ENCODE measurements at places on chromosomes 3 and 15.

DNA sequence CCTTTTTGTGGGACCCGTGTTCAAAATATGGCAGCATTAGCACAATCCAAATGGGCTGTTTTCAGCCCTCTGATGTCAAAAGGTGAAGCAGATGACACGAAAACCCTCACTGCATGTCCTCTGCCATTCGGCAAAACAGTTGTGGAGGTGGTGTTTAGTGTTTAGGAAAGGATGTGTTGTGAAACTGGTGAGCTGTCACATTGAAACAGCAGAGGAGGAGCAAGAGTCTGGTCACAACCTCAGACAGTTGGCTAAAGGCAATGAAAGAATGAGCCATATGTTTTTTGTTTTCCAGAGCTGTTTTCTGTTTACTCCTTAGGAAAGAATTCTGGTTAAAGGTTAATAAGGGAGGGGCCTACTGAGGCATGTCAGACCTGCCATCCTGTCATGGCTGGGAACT is 140.7 kb downstream of the VPS8 start:
- no peak for DNase-seq

GRCh38 chr3:194664857-194665256 is 7.1 kb downstream of the LSG1 start:
- DNase-seq, result no peak

DNA sequence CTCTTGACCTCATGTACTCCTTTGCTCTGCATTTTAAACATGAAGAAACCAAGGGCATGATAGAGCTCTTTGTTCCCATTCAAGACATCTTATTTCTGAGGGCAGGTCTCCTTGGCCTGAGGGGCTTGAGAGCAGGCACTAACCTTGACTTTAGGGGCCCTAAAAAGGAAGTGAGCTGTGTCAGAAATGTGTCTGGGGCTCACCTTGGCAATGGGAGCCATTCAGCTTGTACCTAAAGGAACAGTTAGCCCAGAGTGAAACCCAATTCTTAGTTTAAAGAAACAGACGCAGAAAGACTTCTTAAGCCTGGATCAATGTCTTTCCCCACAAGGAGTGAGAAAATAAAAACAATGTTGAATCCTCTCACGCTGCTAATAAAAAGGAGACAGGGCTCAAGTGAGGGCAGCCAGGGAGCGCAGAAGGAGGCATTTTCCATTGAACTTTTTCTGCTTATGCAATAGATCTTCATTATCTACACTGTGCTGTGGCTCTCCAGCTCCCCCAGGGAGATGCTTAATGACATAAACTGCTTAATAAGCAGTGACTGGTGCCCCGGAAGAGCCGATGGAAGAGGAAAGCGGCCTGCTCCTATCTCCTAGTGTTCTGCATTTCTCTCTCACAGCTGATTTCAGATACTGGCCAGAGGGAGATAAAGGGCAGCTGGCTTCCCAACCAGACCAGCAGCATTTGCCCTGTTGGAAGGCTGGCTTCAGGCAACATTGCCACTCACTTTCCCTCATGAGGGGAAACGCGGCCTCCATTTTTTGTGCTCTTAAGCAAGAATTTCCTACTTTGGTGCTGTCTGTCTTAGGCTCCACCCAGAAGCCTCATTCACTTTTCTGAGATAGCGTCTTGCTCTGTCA is 152.0 kb downstream of the OPA1 start:
- DNase-seq, result peak; percentile 75

DNA sequence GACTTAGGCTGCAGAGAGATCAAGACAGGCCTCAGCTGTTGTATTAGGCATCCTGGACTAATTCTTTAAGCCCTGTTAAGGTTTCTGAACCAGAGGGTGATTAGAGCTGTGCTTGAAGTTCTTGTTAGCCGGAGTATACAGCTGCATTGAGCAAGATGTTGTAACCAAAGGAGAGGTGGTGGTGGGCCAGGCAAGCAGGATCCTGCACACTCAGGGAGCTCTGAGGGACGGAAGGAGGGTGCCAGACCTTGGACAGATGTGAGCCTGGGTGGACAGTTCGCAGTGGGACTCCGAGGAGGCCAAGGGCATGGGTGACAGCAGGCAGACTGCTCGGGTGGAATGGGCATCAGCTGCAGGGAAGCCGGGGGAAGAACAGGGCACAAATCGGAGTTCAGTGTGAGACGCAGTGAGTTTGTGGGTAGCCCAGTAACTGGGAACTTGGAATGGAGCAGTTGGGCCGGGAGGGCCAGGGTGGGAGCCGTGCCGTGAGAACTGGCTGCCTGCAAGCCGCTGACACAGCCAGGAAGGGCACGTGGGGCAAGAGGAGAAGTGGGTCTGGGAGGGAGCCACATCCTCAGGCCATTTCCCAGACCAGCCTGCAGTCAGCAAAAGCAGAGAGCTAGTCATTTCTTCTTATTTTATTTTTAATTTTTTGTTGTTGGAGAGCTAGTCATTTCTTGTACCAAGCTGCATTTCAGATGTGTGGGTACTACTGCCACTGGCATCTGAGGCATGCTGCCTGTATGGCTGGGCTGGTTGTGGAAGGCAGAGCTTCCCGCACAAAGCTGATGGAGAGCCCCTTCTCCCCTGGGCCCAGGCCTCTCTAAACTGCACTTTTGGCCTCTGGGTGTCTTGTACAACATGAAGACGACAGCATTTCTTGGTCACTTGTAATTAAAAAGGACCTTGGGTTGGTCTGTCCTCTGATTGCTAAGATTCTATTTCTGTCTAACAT is 61.0 kb downstream of the PGPEP1L start:
- DNase-seq, result no peak

- DNase-seq, result no peak
Observed at GRCh38 chr3:153038367-153038766, 123.7 kb upstream of the RAP2B start.

DNA sequence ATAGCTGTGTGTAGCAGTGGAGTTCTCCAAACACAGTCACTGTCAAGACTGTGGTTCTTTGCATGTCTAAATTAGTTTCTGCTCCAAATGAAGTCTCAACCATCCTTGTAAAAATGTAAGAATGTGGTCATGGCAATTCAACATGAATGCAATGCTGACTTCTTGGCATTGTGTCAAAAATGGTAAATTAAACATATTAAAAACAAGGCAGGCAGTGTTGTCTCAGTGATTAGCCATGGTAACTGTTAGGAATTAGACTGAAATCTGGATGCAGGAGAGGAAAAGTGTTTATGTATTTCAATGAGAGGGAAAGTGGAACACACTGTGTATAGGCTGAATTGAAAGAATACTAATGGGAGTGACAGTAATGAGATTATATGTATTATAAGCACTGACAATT is 597.2 kb downstream of the EDEM1 start:
- DNase-seq, result no peak

- DNase-seq, result no peak
Observed at GRCh38 chr15:57298843-57299550, 77.3 kb upstream of the CGNL1 start.

GRCh38 chr3:11692532-11692813 is 48.8 kb upstream of the VGLL4 start:
- no peak for DNase-seq

DNA sequence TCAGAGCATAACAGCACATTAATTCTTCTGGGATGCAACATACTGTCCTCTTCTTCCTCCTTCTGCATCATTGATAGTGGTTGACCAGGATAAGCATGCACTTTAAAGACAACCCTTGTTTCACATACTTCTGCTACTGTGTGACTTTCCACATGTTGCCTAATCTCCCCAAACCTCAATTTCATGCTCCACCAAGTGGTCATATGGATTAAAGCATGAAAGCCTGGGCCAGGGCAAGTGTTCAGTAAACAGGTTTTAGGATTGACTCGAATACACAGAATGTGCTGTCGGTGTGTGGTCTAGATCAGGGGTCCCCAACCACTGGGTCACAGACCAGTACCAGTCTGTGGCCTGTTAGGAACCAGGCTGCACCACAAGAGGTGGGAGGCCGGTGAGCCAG is 22.5 kb upstream of the BFSP2 start:
- no peak for DNase-seq

DNA sequence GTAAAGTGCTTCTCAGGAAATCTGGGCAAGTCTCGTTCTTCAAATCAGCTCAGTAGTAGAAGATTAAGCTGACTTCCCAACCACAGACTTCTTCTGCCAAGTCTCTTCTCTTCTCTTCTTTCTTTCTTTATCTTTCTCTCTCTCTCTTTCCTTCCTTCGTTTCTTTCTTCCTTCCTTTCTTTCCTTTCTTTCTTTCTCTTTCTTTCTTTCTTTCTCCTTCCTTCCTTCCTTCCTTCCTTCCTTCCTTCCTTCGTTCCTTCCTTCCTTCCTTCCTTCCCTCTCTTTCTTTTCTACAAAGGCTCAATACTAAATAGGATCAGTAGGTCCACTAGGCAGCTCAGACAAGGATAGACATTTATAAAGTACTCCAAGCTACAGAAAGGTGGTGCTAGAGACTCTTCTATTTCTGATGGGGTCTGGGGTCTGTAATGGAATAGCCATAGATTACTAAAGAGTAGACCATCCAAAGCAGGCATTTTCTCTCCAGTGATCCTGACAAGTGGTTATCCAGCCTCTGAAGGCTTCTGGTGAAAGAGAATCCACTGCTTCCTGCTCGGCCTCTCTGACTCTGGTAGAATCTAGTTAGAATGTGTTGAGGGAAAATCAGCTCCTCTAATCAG is 100.8 kb downstream of the TPRG1 start:
- DNase-seq, result peak; percentile 30

DNA sequence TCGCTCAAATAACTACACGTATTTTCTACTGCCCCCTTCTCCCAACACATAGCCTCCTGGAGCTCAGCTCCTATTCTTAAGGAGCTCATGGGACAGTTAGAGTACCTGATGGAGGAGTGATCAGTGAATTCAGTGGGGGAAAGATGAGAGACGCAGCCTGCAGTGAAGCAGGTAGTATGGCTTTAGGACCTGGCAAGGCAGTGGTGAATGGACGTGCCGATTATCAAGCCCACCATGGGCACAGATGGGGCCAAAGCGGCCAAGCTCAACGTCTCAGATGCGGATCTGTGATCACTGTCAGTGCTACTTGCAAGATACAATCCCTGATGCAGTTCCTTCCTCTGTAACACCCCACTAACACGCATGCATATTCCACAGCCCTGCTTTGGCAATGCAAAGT is 45.8 kb upstream of the ATP2B2 start:
- DNase-seq, result no peak

GRCh38 chr15:60829416-60829815 is 350.5 kb upstream of the ICE2 start:
- DNase-seq, result no peak

DNA sequence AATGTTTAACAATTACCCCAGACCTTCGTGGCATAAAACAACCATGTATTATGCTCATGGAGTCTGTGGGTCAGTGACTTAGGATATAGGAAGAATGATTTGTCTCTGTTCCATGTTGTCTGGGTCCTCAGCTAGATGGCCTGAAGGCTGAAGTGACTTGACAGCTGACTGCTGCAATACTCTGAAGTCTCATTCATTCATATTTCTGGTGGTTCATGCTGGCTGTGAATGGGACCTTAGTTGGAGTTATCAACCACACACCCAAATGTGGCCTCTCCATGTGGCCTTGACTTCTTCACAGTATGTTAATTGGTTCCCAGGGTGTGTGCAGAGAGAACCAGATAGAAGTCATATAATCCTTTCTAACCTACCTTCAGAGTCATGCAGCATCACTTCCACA is 145.1 kb upstream of the BFSP2 start:
- no peak for DNase-seq

Data from ELF-1 (cell line).